Pancreas (tissue), 10 donors: ENCODE measurements at places on chromosomes 13 and 19. TPM values are rescaled to one million over a fixed set of nuclear protein-coding genes. Genes with fewer than 3 reads are reported as not detected.
A peak's percentile ranks its signal among the peaks of the same experiment; 100 is the strongest.

SLC10A2 gene
- total RNA-seq, result not detected

DNA sequence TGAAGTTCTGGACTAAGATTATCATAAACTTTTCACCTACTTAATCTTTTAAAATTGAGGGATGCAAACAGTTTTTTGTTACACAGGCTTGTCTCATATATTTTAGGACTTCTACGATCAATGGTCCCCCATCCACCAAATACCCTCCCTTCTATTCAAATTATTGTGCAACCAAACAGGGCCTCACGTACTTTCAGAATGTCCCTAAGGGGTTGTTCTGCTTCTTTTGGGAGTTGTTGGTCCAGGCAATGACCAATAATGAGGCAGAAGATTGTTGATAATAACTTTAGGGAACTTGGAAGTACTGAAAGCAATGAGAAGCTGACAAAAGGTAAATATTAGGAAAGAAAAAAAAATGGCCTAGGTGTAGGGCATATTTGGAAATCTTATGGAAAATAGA lies 2.9 kb downstream of the DNAJC15 start:
- no peak for DNase-seq

DNA sequence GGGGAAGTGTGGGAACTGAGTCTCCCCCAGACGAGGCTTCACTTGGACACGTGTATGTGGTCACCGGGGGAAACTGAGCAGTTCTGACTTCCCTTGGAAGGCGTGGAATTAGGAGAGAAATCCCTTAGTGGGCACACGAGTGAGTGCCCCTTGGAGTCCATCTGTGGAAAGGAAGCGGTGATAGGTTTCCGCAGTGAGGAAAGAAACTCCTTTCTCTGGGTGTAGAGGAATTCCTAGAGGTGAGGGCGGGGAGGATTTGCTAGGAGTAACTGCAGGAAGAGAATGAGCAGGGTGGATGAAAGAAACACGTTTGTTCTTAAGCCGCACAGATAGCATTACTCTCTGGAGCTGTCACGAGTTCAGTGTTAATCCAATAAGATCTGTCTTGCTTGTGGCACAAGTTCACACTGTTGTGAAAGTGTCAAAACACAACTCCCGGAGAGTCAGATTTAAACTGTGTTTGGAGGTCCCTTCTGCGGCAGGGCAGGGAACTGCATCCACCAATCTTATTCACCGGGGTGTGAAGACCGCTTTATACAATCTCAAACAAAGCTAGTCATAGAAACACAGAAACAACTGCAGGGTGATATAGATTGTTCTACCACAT lies 1.2 kb downstream of the KL start:
- DNase-seq, result no peak

GRCh38 chr13:45142440-45143345 lies 22.4 kb downstream of the GTF2F2 start:
- no peak for DNase-seq

- peak; percentile 32 for DNase-seq
These were observed 67.9 kb downstream of the FOXO1 start for GRCh38 chr13:40598569-40598968.

GRCh38 chr13:77136902-77137420 lies 110.0 kb upstream of the FBXL3 start:
- DNase-seq, result no peak

LYPD3 gene
- total RNA-seq, result 0.21 TPM

DNA sequence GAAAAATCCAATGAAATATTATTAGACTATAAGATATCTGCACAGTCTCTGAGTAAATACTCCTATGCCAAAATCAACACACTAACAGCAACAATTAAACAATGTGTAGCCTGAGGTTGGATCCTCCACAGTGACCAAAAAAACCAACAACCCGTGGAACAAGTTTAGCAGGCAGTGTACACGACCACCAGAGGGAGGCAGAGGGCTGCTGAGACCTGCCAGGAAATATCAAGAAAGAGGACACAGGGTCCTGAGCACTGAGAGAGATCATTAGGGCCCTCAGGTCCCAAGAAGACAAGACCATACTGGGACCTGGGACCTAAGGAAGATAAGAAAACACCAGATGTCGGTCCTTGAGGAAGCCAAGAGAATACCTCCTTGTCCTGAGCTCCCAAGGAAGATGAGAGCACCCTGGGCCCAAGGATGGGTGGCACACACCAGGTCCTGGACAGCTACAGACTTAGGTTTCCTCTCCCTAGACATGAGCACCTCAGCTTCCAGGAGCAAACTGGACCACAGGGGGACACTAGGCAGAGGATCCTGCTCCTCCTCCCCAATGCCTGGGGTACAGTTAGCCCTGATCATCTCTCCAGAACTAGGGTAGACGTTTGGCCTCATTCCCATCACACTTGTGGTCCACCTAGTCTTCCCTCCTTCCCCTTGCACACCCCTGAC lies 822 bp upstream of the ZNF274 start:
- peak; percentile 18 for DNase-seq

- DNase-seq, result no peak
These were observed 6.3 kb downstream of the KCTD12 start for GRCh38 chr13:76879883-76880270.

- DNase-seq, result no peak
These were observed 44.1 kb upstream of the RFXAP start for GRCh38 chr13:36774931-36775330.

GRCh38 chr13:51645154-51645650 lies 60.9 kb downstream of the WDFY2 start:
- DNase-seq, result no peak

- no peak for DNase-seq
These were observed 2.7 kb downstream of the NTN5 start for GRCh38 chr19:48669903-48670668.

CRX gene
- total RNA-seq, result not detected

GRCh38 chr13:85528491-85529217 lies 270.6 kb downstream of the SLITRK6 start:
- no peak for DNase-seq

DNA sequence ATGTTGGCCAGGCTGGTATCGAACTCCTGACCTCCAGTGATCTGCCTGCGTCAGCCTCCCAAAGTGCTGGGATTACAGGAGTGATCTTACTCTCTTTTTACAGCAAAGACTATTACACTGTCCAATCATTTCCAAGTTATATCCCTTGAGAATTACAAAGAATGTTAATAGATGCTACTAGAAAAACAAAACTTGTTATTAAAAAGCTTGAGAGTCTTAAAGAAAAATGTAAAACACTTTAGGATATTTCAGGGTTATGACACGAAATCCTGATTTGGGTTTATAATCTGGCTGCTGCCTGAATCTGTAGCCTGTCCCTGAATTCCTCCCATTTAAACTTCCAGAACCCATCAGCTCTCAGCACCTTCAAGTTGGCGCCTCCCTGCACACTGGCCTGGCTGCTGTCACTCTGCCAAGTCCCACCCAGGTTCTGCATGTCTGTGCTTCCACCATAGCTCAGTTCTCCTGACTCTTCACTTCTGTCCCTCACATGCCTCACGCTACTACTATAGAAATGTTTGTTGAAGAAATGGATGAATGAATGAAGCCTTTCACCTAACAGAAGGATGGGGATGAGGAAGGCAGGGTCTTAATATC lies 55.8 kb upstream of the RFXAP start:
- DNase-seq, result no peak

- DNase-seq, result no peak
These were observed 59.7 kb upstream of the TMTC4 start for GRCh38 chr13:100734194-100734720.

- no peak for DNase-seq
These were observed 49.1 kb upstream of the UQCRFS1 start for GRCh38 chr19:29262085-29262484.
